ENCODE measurements at places on chromosomes 6 and 20.
A peak's percentile ranks its signal among the peaks of the same experiment; 100 is the strongest.

DNA sequence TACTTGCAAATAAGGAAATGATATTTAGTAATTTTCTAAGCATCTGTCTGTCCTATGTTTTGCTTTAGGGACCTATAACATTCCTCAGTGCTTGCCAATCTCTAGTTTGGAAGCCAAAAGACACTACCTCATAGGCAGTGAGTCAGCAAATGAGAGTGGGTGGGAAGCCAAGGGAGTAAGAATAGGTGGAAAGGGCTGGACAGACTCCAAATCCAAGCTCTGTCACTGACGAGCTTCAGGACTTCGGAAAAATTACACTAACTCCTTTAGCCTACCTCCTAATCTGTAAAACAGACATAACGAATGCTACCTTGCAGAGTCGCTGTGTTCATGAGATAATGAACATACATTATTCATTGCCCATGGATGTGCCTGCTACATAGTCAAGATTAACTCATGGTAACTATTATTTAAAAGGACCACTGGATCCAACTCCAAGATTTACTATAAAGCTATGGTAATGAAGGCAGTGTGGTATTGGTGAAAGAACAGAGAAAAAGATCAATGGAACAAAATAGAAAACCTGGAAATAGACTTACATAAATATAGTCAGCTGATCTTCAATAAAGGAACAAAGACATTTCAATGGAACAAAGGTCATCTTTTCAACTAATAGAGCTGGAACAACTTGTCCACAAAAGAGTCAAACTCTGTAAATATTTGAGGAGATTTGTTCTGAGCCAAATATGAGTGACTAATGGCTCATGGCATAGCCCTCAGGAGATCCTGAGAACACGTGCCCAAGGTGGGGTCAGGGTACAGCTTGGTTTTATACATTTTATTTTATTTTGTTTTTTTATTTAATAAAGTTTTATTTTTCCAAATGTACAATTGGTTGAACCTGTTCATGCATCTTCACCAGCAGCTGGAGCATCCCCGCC, 64.1 kb downstream of the FAM50B start:
- no peak for DNase-seq

DNA sequence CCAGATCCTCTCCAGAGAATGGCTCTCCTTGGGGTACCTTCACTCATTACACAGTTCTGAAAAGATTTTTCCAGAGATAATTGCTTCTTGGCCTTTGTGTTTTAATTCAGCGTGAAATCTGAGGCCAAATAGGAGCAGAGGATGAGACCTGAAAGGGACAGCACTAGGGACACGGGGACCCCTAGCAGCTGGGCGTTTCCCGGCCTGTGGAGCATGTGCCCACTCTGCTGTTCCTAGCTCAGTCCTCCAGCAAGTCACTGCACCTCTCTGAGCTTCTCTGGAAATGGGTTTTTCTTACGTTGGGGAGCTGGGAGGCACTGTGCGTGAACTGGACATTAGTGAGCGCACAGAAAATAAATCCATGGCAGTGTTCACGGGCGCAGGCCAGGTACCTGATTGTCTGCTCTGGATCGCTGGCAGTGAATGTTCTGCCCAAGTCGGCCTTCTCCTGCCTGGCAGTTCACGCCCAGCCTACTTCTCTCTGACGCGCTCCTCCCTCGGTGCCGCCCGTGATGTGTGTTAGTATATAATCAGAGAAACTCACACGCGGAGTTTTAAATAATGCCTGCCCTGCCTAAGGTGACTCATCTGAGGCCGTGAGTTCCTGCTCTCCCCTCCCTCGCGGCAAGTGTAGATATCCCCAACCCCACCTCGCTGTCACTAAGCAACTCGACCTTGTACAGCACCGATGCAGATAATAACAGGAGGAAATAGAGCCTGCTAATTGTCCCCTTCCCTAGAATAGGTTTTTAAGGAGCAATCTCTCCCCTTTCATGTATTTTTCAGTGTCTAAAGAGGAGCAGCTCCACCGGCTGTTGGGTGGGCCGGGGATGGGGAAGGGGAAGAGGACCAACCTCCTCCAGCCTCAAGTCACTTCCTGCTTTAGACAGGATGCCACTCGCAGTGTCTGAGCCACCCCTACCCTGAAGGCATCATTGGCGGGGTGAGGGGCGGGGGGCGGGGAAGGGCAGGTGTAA, 2.7 kb upstream of the TUBB2A start:
- no peak for DNase-seq

DNA sequence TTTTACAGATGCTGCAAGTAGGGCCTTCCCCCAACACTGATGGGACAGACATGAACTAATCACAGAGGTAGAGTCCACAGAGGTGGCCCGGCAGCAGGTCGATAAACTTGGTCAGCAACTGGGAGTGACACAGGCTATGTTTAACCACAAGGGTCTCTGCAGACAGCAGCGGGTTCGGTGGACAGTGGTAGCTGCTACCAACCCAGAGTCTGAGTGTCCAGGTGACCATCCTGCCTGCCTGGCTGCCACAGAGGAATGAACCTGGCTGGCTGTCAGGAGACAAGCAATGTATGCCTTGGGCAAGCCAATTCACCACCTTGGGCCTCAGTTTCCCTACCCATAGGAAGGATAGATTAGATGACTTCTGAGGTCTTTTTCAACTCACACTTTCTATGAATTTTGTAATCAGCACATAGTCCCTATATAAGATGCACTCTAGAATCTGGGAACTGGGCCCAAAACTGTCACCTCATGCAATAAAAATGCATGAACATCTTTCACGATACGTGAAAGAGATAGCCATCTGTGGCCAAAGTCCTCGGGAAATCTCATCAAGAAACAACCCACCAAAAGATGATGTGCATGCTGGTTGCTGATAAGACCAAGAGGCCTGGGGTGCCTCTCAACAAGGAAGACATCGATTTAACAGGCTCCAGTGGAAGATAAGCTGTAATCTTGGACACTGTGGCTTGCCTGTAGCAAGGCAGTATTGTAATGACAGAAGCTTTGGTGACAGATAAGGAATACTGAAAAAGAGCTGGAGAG, 30.5 kb downstream of the MDGA1 start:
- DNase-seq: no peak

- DNase-seq: peak; percentile 45
Observed at GRCh38 chr6:159978291-159979135, 9.6 kb downstream of the IGF2R start.

DNA sequence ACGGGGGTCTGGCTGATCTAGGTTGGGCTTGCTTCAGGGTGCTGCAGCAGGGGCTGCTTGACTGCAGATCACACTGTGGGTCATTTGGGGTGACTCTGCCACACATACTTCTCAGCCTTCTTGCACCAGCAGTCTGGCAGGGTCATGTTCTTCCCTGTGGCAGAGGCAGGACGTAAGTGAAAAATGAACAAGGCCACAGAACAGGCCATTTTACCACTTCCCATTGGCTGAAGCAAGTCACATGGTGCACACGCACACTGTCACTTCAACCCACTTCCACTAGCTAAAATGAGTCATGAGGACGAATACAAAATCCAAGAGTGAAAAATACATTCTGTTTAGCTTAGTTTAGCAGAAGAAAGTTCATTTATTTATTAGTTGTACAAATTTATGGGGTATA, 168.6 kb upstream of the GGTLC1 start:
- DNase-seq: no peak
